AG08396 (cell line): ENCODE measurements at places on chromosomes 12 and 14.
A peak's percentile ranks its signal among the peaks of the same experiment; 100 is the strongest.

DNA sequence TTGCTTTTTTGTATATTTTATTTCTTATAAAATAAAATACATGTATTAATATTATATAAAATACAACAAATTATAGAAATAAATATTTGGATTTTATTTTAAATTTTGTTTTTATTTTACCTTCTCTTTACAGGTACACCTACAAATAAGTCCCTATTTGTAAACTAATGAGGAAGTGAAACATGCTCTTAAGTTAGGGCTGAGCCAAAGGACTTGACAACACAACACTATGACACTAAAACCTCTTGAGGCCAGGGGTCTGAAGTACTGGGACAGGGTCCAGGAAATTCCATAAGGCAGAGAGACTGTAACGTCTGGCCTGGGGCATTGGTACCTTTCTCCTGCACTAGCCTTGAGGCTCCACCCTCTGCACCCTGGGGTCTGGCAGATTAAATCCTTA, 293.2 kb downstream of the FOXN3 start:
- no peak for DNase-seq

DNA sequence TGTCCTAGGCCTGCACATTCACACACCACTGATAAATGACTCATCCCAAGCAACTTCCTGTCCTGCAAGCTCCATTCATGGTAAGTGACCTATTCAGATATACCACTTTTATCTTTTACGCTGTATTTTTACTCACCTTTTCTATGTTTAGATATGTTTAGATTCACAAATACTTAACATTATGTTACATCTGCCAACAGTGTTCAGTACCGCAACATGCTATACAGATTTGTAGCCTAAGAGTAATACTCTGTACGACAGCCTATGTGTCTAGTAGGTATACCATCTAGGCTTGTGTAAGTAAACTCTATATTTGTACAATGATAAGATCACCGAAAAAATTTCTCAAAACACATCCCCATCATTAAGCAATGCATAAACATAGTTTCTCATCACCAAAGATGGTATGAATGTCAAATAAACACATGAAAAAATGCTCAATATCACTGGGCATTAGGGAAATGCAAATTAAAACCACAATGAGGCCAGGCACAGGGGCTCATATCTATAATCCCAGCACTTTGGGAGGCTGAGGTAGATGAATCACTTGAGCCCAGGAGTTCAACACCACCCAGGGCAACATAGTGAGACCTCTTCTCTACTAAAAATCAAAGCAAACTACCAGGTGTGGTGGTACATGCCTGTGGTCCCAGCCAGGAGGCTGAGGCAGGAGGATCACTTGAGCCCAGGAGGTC, 20.7 kb downstream of the ATXN2 start:
- peak; percentile 35 for DNase-seq

DNA sequence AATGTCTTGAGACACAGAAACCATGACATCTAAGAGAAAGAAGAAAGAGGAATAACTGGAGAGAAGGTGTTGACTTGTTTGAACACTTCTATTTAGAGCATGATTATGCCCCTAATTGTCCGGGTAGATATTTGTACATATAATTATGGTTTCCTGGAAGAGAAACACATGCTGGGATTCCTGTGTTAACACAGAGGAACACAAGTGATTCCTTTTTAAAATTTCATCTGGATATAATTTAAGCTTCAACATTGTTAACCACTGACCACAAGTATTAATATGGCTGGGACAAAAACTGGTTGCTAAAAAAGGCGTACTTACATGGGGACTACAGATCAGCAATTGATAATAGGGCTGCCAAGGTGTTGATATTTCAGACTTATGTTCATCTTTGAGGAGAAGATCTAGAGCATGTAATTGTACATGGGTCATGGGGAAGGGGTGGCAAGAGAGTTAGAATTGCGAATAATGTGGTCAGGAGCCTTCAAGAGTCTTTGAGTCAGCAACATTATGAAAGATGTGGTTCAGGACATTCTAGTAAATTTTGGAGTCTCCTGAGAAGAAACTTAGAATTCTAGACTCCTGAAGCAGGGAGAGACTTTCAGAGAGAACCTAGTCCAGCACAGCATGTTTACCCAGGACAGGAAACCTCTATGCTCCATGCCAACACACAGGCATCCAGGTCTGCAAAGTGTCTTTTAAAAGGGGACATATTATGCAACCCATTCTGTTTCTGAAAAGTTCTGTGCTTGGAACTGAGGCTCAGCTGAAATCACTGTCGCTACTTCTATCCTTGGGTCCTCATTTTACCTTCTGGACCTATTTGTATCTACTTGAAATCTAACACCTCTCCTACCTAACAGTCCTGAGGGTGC, 56.5 kb downstream of the SLC38A1 start:
- no peak for DNase-seq

GRCh38 chr12:5466521-5466960, 34.6 kb downstream of the NTF3 start:
- DNase-seq, result no peak

DNA sequence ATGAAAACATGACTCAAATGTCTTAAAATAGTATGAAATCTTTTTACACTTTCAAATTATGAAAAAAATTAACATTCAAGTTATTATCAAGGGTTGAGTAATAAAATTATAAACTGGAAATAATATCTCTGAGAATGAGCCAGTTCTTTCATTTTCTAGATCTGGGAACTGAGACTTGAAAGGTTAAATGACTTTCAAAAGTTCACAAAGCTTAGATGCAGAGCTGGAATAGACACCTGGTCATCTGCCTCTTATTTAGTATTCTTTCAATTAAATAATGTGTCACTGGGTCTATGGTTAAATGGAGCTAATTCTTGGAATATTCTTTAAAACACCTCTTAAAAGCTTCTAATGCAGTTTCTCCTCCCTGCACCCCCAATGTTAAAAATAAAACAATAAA, 86.6 kb downstream of the CDK17 start:
- DNase-seq, result no peak

DNA sequence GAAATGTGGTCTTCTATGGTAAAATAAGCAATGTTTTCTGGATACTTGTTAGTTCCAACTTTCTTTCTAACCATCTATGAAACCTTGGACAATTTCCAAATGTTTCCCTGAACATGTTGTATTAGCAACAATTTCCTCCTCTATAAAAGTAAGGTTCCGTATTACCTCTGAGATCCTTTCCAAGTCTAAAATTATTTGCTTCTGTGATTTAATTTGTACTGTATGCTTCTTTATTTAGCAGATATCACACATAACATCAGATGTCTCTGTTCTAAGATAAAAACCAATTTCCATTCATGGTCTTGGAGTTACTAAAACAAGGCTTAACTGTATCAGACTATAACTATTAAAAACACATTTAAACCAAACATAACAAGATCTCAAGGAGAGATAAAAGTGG, 177.2 kb downstream of the FOXA1 start:
- no peak for DNase-seq

- DNase-seq, result no peak
Observed at GRCh38 chr14:39370415-39370814, 61.8 kb downstream of the FBXO33 start.

- DNase-seq, result peak; percentile 29
Observed at GRCh38 chr12:54217774-54218241, 29.0 kb upstream of the SMUG1 start.

DNA sequence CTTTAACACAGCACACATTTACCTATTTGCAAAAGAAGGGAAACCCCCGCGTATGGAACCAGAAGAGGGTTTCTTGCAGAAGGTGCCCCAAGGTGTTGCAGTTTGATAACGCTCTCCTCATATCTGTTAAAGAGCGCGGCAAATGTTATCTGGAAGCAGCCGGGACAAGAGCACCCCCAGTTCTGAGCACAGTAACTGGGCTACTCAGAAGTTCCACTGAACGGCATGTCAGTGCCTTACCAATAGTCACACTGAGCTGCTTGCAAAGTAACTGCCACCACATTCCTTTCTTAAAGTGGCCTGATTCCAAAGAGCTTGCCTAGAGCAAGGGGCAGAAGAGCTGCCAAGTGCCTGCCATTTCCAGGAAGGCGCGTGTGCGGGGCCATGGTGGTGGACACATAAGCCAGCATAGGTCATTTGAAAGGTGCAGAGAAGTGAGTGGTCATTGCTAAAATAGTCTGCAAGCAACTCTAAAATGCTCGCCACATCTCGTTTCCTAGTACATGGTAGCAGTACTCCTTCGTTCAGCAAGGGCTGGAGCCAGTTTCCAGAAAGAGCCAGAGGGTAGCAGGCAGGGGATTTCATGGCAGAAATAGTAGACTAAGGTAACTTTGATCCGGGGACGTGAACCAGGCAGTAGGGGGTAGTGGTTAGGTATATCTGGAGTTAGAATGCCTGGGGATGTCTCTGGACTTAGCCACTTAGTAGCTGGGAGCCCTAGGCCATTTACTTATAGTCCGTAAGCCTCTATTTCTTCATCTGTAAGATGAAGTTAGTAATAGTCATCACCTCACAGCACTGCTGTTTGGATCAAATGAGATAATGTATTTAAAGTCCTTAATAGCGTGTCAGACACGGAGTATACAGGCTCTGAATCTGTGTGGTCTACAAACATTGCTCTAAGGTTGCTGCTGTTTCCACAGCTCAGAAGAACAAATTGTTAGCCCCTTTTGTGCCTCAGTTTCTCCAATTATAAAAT, 37.6 kb downstream of the SPTB start:
- no peak for DNase-seq

- DNase-seq, result no peak
Observed at GRCh38 chr12:92952394-92952793, 23.3 kb upstream of the EEA1 start.

DNA sequence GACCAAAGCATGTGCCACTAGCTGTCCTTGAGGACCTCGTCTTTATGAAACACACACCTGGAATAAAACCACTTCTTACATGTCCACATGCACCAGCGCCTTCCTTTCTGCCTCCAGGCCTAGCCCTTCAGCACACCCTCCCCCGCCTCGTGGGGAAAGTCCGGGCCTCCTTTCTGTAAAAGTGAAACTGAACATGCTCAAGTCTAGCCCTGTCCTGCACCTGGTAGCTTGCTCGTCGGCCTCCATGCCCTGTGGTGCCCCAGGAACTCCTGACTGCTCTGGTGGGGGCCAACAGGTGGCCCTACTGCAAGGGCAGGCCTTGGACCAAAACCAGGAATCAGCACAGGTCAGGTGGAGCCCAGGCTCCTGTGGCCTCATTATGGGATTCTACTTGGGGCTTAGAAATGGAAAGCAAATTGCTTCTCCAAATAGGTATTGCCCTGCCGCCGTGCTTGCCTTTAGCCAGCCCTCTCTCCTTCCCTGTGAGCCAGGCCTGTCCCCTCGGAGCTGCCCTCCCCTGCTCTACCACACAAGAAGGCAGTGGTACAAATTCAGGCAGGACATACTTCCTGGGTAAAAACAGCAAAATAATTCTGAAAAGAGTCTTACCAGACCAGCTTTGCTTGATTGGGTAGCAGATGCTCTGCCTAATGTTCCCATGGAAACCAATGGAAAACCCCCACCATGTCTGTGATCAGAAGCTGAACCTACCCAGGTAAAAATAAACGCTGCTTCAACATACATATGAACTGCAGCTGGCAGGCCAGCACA, 43.5 kb downstream of the ERH start:
- DNase-seq, result no peak

GRCh38 chr12:32197421-32197820, 90.8 kb downstream of the BICD1 start:
- no peak for DNase-seq

DNA sequence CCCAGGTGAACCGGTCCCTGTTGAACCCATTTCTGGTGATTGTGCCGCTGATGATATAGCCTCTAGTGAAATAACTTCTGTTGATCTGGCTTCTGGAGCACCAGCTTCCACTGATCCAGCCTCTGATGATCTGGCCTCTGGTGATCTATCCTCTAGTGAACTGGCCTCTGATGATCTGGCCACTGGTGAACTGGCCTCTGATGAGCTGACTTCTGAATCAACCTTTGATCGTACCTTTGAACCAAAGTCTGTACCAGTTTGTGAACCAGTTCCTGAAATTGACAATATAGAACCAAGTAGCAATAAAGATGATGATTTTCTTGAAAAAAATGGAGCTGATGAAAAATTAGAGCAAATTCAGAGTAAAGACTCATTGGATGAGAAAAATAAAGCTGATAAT, 59.1 kb downstream of the ATF7IP start:
- no peak for DNase-seq

DNA sequence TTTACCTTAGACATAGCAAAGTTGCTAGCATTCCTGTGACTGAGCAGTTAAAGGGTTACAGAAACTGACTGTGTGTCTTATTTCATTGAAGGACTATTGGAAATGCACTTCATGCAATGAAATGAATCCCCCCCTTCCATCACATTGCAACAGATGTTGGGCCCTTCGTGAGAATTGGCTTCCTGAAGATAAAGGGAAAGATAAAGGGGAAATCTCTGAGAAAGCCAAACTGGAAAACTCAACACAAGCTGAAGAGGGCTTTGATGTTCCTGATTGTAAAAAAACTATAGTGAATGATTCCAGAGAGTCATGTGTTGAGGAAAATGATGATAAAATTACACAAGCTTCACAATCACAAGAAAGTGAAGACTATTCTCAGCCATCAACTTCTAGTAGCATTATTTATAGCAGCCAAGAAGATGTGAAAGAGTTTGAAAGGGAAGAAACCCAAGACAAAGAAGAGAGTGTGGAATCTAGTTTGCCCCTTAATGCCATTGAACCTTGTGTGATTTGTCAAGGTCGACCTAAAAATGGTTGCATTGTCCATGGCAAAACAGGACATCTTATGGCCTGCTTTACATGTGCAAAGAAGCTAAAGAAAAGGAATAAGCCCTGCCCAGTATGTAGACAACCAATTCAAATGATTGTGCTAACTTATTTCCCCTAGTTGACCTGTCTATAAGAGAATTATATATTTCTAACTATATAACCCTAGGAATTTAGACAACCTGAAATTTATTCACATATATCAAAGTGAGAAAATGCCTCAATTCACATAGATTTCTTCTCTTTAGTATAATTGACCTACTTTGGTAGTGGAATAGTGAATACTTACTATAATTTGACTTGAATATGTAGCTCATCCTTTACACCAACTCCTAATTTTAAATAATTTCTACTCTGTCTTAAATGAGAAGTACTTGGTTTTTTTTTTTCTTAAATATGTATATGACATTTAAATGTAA, 31.5 kb downstream of the MDM2 start:
- DNase-seq, result no peak

- DNase-seq, result no peak
Observed at GRCh38 chr12:24798335-24798734, 150.6 kb downstream of the BCAT1 start.

DNA sequence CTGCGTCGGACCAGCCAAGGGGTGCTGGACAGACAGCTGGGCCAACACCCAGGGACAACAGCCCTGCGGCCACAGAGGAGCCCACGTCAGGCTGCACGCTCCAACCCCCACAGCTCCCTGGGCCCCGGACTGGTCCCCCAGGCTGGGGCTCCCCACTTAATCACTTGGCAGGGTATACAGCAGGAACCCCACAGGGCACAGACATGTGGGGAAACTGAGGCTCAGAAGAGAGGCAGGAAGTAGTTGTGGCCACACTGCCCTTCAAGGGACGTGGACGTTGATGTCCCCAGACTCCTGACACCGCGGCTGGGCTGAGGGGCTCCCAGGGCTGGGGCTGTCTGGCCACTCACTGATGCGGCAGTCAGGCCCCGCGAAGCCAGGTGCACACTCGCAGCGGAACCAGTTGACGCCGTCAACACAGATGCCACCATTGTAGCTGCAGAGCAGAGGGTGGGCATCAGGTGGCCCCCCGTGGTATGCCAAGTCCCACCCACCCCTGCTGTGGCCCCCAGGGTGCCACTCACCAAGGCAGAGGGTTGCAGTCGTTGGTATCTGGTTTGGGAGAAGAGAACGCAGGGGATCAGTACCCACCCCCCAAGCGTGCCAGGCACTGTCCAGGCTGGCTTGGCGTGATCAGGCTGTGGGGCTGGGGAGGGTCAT, 21.5 kb downstream of the JAG2 start:
- DNase-seq, result no peak
